ENCODE measurements at places on chromosomes 2 and 18.

GRCh38 chr2:164220265-164220664, 401.0 kb downstream of the GRB14 start:
- no peak for DNase-seq

GRCh38 chr2:71797035-71797810, 343.9 kb downstream of the DYSF start:
- DNase-seq, result no peak

DNA sequence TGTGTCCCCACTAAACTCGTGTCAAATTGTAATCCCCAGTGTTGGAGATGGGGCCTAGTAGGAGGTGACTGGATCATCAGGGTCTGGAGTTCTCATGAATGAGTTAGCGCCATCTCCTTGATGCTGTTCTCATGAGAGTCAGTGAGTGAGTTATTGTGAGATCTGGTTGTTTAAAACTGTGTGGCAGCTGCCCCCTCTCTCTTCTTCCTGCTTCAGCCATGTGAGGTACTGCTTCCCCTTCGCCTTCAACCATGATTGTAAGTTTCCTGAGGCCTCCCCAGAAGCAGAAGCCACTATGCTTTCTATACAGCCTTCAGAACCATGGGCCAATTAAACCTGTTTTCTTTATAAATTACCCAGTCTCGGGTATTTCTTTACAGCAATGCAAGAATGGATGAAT, 50.4 kb downstream of the AP1S3 start:
- DNase-seq, result no peak

GRCh38 chr2:120463527-120463926, 117.6 kb downstream of the INHBB start:
- DNase-seq, result no peak

DNA sequence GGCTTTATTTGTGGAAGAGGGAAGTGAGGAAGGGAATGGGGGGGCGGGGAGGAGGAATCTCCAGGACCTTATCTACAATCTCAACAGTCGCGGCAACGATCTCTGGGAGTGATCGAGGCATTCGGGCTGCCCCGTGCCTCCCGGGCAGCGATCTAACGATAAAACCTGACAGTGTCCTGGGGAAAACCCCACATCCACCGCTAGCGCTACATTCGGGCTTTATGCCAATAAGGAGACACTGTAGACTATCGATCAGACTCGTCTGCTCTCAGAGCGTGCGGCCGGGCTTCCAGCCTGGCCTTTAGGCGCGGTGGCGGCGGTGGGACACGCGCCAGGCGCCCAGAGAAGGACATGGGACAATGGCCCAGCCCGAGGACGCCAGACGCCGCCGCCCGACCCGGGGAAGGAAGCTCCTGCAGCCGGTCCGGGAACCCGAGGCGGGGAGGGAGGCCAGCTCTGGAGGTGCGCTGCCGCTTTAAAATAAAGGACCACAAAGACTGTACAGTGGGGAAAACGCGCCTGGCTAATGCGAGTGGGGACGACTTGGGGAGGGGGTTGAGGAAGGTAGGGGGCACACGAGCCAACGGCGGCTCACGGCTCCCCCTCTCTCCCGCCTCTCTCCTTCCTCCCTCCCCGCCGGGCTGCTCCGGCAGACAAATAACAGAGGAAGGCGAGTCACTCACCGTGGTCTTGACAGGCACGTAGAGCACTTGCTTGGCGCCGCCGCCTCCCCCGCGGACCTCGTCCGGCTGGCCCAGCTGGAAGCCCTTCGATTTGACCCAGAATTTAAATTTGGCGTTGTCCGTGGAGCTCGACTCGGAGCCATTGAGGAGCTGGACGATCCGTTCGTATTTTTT, 2.2 kb downstream of the NOL4 start:
- peak; percentile 82 for DNase-seq

DNA sequence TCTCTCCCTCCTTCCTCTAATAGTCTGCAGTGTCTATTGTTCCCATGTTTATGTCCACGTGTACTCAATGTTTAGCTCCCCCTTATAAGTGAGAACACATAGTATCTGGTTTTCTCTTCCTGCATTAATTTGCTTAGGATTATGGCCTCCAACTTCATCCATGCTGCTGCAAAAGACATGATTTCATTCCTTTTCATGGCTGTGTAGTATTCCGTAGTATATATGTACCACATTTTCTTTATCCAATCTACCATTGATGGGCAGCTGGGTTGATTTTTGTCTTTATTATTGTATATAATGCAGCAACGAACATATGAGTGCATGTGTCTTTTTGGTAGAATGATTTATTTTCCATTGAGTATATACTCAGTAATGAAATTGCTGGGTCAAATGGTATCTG, 13.8 kb downstream of the GKN2 start:
- no peak for DNase-seq

DNA sequence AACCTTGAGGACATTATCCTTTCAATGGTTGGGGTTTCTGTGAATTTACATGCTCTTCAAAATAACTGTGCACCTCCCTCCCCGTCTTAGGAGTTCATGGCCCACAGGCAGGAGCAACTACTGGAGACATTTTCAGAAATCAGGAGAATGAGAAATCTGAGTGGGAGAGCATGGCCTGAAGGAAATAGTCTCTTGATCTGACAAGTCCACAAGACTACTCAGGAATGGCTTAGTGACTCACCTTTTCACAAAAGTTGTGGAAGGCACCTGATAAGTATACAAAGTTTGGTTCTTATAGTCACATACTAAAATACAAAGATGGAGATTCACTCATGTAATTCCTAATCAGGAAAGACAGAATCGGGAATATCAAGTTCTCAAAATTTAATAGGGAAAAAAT, 83.6 kb upstream of the NCKAP5 start:
- no peak for DNase-seq

GRCh38 chr2:99802734-99803133, 312.9 kb upstream of the REV1 start:
- no peak for DNase-seq

DNA sequence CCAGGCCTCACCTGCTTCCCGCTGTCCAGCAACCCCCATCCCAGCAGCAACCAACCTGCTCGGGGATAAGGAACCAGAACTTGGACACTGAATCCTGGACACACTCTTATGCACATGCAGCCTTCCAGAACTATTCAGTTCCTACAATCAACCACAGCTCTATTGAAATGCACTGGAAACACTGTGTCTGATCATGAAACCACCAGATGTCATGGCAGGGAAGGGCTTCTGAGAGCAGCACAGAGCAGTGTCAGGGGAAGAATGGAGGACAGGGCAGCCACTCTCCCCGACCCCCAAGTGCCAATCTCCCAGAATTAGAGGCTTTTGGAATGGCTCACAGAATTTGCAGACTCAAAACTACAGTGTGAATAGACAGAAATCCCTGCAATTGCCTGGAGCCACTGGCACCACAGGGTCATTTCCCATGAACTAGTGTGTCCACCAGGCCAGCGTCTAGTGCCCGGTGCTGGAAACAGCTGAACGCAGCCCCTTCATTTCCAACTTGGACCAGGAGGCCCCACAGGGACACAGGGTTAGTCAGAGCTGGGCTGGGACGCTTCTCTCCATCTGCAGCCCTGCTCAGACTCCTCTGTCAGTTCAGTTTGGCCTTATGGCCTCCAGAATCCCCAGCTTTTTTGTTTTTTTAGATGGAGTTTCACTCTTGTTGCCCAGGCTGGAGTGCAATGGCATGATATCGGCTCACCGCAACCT, 25.5 kb downstream of the MRPL35 start:
- DNase-seq, result no peak

DNA sequence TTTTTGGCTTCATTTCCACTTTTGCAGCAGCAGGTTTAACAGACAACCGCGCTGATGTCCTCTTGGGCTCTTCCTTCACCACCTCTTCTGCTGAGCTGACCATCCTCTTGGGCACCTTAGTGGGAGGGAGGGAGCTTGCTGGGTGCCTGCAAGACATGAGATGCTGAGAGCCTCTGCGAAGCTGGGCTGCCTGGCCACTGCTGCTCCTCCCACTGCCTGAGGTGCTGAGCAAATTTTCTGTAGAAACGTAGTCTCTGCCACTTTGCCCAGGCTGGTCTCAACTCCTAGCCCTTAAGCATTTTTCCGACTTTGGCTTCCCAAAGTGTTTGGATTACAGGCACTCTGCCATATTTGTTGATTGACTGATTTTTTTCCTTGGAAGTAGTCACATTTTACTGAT, 422.2 kb upstream of the MC4R start:
- no peak for DNase-seq

- DNase-seq, result peak; percentile 5
Observed at GRCh38 chr18:39414009-39414700, 1848.6 kb upstream of the CELF4 start.

Data from mesendoderm (in vitro differentiated cells).